Activated T-helper 2 cell treated with anti-CD3 and anti-CD28 coated beads, Interferon-gamma antibody, Interleukin-2, Interleukin-4, amounts not matched to agents 10 μg/mL and 5 μg/mL and 100 μg/mL, durations not matched to agents 14 hours and 24 hours and 36 hours (primary cell): ENCODE measurements at places on chromosomes 4 and X.

DNA sequence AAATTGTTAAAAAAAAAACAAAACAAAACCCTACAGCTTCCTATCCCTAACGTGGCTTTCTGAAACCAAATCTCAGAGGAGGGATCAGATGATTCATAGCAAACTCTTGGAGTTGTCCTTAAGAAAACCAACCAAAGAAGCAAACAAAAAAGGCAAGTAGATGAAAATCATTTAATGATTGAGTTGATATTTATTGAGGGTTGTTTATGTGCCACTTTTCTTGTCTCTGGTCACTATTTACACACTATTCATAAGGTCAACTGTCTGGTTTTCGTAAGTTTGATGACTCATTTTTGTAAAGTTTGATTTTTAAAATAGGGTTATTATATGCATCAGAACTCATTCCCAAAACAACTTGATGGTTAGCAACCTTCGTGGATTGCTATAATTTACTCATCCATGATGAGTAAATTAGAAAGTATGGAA is 133.4 kb downstream of the UNC5C start:
- DNase-seq = no peak

- no peak for DNase-seq
Measured at GRCh38 chr4:105120626-105121025, 26.1 kb upstream of the TET2 start.

DNA sequence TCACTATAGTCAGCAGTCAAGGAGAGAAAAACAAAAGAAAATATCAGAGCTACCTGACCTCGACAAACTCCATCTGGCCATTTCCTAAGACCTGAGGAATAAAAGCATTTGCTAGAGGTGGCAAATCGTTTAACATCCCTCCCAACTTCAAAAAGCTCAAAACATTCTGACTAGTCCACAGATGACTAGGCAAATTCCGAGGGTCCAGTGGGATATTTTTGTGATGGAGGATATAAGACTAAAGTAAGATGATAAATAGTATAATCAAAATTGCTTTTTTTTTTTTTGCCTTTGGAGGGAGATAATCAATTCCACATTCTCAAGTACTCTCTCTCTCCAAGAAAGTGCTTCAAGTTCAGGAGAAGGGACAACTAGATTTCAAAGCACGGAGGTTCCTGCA is 119.1 kb upstream of the ETNPPL start:
- no peak for DNase-seq

GRCh38 chr4:5554376-5554775 is 154.0 kb downstream of the EVC2 start:
- DNase-seq = no peak

GRCh38 chr4:15989424-15989823 is 26.4 kb upstream of the FGFBP2 start:
- DNase-seq = no peak

DNA sequence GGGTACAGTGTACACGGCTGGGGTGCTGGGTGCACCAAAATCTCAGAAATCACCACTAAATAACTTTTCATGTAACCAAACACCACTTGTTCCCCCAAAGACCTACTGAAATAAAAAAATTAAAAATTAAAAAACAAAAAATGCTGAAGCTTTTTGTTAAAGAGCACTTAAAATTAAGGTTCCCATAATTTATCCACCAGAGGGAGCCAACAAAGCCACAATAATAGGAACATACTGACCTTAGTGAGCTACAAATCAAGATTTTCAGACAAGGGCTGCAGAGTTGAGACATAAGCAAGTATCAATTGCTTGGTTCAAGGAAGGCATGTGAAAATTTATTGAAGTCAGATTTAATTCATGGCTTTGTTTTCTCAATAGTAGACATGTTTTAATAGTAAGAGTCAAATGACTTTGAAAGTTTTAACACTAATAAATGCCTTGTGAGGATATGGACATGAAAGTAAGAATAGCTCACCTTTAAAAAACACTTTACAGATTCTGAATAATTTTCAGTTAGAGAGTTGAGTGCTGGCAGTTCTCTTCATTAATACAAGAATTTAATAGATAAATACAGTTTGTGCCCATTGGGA is 43.0 kb upstream of the SCOC start:
- DNase-seq = no peak

DNA sequence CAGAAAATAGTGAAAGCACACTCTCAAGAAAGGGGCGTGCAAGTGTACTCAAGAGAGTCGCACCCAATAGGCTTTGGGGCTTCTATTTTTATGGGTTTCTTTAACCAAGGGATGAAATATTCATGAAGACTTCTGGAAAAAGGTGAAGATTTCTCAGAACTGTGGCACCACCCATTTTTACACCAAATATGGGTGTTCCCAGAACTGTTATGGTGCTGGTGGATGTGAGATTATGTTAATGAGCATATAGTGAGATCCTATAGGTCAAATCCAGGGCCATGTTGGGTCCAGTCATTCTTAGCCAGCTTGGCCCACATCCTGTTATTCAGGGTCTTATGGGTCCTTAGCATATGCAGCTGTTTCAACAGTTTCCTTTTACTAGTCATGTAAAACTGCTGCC is 61.0 kb upstream of the SMIM10 start:
- DNase-seq = peak; percentile 37

DNA sequence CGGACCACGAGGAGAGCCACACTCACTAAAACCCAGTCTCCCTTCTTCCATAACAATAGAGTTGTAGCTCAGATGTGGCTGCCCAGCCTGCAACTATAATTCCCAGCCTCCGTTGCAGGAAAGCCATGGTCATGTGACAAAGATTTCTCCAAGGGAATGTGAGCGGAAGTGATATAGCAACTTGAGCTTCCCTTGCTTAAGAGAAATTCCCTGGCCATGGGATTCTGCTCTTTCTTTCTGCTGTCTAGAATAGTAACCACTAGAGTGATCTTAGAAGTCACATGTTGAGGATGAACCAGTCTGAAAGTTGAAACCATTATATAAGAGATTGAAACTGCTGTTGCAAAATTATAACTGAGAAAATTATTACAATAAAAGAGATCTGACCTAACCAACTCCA is 86.4 kb upstream of the MED14 start:
- no peak for DNase-seq

- DNase-seq = no peak
Measured at GRCh38 chr4:142248946-142249345, 597.2 kb downstream of the INPP4B start.

DNA sequence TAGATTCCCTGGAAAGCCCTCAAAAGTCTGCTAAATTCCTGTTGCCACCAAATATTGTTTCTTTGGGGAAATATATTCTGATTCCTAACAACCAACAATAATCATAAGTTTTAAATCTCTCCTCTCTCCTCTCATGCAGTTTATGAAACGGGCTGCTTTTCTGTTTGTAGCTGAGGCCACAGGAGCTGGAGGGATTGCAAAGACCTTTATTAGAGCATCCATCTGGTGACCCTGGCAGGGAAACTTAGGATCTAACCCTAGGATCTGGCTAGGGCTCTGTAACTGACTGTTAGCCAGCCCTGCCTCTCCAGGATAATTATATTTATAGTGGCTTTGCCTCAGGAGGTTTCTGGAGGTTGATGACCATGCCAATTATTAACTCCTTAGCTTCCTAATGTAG is 56.9 kb downstream of the SMAD1 start:
- DNase-seq = no peak

DNA sequence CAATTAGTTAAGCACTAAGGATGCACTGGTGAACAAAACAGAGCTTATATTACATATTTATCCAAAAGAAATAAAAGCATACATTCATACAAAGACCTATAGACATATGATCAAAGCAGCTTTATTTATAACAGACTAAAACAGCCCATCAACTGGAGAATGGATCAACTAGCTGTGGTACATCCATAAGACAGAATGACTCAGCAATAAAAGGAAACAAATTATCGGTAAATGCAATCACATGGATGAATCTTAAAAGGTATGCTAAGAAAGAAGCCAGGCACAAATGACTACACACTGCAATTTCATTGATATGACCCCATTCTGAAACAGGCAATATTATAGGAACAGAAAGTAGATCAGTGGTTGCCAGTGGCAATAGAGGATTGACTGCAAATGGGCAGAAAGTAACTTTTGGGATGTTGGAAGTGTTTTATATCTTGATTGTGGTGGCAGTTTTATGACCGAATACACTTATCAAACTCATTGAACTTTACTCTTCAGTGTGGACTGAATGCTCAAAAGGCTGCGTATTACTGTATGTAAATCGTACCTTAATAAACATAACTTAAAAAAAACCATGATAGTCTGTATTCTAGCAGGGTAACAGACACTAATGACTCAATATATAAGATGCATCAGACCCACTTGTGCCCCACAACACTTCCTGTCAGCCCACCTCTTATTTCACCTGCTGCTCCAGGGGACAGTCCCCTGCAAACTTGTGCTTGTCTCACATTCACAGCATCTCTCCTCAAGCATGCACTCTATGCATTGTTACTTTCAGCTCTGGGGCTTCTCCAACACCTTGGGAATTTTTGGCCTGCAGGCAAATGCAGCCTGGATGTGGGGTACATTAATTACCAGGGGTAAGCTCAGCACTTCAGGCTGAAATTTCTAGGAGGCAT is 59.1 kb downstream of the MID1IP1 start:
- no peak for DNase-seq

DNA sequence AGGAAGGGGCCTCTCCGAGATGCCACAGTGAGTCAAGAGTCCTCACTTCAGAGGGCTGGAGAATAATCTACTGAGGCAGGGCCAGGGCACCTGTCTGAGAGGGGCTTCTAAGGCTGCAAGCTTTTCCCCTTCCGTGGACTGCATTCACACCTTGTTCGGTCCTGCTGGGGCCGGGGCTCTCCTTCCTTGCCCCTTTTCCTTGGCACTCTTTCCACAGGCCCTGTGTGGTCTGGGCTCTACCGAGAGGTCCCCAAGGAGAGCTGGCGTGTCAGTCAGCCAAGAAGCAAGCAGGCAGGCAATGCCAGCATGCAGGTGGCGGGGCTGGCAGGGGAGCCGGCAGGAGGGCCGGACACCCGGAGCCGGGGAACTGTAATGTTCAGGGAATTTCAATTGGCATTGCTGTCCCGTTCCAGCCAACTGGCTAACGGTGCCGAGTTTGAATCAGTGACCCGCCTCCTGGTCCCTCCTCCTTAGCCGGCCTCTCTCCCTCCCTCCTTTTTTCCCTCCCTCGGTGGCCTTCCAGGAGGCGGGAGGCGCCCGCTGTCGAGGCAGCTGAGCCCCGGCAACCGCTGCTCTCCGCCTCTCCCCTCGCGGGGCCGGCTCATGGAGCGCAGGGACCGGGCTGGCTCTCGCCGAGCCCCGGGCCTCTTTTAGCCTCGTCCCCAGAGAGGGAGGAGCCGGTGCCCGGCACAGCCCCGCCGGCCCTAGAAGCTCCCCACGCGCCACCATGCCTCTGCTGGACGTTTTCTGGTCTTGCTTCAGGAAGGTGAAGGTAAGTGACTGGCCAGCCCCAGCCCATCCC is at the start of gene STARD8:
STARD8 (plus strand) TSS at position 511 of the 802 bp plus-strand sequence; CDS start at position 728, 217 bp downstream.
- DNase-seq = no peak

GRCh38 chr4:108611365-108611764 is 9.0 kb upstream of the RPL34 start:
- DNase-seq = no peak

DNA sequence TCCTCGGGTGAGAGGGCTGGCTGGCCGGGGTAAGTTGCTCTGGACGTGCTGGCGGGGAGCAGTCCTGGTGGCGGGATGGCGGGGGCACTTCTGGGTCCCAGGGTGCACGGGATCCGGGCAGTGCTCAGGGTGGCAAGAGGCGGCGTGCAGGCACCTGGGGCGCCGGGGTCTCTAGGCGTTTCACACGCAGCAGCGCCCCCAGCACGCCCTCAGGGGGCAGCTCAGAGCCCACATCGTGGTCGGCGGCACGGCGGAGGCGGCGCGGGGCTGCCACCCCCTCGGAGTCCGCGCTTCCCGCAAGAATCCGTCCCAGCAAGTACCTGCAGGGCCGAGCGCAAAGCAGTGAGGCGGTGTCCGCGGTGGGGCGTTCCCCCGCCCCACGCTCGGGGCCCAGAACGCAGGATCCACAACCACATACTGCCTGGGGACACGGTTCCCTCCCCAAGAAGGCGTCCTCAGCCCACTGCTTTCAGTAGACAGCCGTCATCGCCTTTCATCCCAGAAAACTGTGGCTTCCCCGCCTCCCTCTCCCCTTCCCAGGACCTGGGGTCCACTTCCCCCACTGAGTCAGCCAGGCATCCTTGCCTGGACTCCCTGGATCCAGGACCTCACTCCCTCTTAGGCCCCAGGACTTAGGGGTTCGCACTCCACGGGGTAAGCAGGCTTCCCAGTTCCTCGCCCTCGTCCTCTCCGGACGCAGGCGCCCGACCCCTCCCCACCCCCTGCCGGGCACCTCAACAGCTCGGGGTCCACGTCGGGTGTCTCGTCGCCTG is 4.1 kb downstream of the PCSK1N start:
- DNase-seq = no peak

DNA sequence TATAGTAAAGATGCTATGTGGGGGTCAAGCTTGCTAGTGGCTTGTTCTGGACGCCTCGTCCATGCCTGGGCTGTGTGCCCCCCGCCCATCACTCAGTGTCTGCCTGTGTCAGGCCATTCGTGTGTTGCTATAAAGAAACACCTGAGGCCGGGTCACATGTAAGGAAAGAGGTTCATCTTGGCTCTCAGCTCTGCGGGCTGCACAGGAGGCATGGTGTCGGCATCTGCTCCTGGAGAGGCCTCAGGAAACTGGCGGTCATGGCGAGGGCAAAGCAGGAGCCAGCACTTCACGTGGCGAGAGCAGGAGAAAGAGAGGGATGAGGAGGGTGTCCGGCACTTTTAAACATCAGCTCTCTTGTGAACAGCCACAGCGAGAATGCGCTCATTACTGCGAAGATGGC is 25.2 kb downstream of the PIGG start:
- DNase-seq = no peak

DNA sequence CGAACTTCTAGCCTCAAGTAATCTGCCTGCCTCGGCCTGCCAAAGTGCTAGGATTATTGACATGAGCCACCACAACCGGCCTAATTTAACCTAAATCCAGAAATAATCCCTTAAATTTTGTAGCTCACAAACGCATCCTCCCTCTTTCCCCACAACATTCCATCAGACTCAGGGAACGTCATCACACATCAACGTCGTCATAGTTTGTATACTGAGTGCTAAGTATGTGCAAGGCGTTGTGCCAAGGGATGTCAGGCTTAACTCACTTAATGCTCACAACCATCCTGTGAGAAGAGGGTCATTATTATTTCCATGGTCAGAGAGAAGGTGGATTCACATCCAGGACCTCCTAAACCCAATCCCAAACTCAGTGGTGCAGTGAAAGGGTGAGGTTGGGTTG is 9.6 kb upstream of the GSX2 start:
- no peak for DNase-seq

GRCh38 chr4:43867908-43868307 is 580.7 kb downstream of the KCTD8 start:
- no peak for DNase-seq

- no peak for DNase-seq
Measured at GRCh38 chr4:67580577-67580976, 22.1 kb downstream of the STAP1 start.
